ENCODE measurements at places on chromosomes 3 and 15. TPM values are rescaled to one million over a fixed set of nuclear protein-coding genes. Genes with fewer than 3 reads are reported as not detected.

DNA sequence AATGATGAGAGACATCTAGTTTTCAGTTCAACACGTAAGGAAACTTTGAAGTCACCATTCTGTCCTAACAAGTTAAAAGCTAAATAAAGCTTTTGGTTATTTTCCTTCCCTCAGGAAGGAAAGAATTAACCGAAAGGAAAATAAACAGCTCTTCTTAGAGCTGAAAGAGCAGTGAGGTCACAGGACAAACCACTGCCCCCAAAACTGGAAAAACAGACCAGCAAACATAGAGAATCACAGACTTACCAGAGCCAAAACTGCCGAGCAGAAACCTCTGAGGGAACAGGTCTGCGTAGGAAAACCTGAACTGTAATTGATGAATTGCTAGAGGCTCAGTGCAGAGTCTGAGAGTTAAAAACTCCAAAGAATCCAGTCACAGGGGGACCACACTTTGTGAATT is 14.7 kb downstream of the USP50 start:
- DNase-seq: no peak

GRCh38 chr3:156174229-156174847 is 54.0 kb downstream of the KCNAB1 start:
- DNase-seq: no peak

DPPA2 gene
- total RNA-seq: not detected

DNA sequence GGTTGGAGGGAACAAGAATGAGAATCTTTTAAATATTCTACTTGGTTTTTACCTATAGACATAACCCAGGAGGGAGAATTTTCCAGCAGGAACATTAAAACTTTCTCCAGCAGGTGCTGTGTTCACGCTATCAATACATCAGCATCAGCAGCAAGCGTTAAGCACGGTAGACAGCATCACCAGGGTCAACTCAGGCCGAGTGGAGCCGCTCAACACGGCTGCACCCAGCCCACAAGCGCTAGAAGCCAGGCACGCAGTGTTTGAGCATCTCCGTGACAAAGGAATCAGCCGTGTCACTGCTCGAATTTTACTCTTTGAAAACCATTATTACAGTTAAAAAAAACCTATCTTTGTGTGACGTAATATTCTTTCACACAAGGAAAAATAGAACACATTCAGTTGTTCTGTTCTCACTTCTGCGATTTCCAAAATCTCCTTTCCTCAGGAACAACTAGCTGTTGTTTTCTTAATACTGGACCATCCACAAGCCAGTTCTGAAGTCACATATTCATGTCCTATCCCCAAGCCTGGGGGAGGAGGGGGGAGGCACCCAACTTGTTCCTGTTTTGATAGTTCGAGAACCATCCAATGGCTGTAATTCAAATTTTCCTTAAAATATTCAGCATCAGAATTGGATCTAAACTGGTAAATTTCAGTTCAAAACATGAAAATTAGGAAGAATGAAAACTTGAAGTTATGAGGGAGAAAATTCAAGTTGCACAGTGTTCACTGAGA is 77.9 kb downstream of the ADAMTS17 start:
- no peak for DNase-seq

SATB1 gene
- 38.2 TPM for total RNA-seq

DNA sequence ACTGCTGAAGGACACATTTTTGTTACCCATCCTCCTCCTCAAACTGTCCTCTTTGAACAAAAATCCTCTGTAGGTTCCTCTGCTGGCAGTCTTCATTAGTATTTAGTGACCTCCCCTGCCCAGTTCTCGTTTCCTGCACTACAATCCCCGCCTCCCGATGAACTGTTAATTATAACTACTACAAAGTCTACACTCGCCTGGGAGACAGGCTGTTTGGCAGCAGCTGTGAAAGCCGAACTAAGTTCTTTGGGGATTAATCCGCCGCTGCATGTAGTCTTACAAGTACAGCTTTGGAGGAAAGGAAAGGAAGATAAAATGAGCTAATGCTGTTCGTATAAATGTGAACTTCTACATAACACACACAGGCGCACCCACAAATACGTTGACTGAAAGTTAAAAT is 160.0 kb upstream of the WNT5A start:
- no peak for DNase-seq

DNA sequence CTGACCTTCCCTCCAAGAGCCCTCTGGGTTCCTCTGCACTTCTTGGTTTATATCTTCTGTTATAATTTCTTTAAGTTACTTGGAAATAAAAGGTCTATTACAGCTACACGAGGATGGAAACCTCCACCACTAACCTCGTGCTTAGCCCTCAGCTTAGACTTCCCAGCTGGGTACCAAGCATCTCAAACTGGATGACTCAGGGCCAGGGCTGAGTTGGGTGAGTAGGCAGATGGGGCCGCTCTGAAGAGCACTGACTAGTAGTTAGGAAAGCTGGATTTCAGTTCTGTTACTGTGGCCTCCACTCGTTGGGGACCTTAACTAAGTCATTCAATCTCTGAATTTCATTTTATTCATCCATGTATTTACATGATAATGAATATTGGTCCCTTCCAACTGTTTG is 1036.6 kb downstream of the IGSF11 start:
- DNase-seq: no peak

GRCh38 chr3:4514916-4515315 is 21.8 kb downstream of the ITPR1 start:
- no peak for DNase-seq

GRCh38 chr3:168859574-168859973 is 763.9 kb upstream of the GOLIM4 start:
- no peak for DNase-seq

DNA sequence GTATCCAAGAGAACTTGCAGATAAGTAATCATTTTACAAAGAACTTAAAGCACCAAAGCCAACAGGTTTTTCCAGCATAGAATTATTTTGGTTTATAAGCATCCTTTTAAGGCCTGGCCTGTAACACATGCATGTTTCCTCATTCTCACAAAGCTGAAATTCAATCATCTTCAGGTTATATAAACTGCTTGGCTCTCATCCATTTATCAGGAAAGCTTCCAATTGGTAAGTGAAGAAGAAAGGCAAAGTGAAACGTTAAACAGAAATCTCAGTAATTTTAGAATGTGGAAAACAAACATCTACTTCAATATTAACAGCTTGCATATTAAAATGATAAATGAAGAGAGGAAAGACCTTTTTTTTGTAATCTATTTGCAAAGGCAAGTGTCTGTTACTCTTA is 1.6 kb downstream of the SERP1 start:
- no peak for DNase-seq

DNA sequence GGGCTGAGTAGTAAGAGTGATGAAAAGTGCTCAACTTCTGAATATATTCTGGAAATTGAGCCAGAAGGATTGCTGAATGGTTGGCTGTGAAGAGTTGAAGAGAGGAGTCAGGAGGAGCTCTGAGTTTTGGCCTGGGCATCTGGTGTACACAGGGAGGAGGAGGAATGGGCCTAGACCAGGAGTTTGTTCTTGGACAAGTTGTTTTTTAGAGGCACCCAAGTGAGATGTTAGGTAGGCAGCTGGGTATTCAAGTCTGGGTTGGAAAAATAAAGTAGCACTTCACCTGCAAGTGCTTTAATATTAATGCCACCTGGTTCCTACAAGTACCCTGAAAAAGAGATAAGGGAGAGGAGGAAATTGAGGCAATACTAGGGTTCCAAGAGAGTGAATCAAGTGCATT is 14.7 kb downstream of the BSN start:
- DNase-seq: no peak

- no peak for DNase-seq
Measured at GRCh38 chr15:61196711-61197586, 32.2 kb downstream of the RORA start.

DNA sequence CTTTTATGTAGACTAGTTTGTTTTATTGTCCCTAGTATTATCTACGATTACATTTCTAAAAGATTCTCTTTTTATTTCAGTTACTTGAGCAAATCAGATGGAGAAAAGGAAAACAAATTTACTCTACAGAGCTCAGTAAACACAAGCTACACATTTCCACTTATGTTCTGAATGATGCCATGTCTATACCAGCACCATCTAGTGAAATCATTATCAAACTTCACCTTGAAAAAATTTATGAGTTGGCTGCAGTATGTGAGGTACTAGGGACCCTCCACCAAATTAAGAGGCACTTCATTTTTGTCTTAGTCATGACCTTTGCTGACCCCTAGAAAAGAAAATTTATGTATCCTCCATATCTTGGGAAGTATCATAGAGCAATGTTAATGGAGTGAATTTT is 827.4 kb downstream of the SI start:
- DNase-seq: no peak

- DNase-seq: no peak
Measured at GRCh38 chr15:79689030-79689429, 207.8 kb downstream of the MTHFS start.

GRCh38 chr3:57604971-57605370 is 7.8 kb upstream of the ARF4 start:
- no peak for DNase-seq

GRCh38 chr3:186210852-186211500 is 102.1 kb upstream of the ETV5 start:
- no peak for DNase-seq

GRCh38 chr3:159169828-159170227 is 368.0 kb downstream of the MFSD1 start:
- DNase-seq: no peak

- no peak for DNase-seq
Measured at GRCh38 chr3:178562947-178563232, 26.7 kb downstream of the KCNMB2 start.

- DNase-seq: peak; percentile 66
Measured at GRCh38 chr3:4821975-4822374, 157.3 kb upstream of the BHLHE40 start.

- DNase-seq: no peak
Measured at GRCh38 chr3:153903430-153903829, 217.8 kb upstream of the ARHGEF26 start.

AMIGO3 gene
- total RNA-seq: not detected

A4GNT gene
- total RNA-seq: not detected

- DNase-seq: no peak
Measured at GRCh38 chr3:177401375-177401774, 204.1 kb upstream of the TBL1XR1 start.

GRCh38 chr15:25693321-25694238 is 169.5 kb downstream of the ATP10A start:
- no peak for DNase-seq

CILP gene
- 58.5 TPM for total RNA-seq

DNA sequence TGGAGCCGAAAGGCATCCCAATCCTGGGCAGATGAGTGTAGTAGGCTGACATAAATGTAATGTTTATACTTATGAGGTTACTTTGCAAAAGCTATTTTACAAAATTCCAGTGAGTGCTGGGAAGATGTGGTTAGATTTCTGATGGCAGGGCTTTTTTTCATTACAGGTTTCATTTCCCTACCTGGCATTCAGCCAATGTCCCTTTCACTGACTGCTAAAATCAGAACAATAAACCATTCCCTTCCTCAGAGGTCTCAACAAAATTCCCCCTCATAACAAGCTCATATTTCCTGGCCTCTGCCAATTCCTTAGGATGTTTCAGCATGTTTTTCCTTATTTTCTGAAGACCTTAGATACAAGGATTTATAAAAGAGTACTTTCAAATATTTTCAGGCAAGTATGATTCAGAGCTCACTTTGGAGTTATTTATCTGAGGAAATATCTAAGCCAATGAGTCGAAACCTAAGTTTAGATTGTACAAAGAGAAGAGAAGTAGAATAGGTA is 40.9 kb upstream of the CCDC80 start:
- DNase-seq: no peak

DNA sequence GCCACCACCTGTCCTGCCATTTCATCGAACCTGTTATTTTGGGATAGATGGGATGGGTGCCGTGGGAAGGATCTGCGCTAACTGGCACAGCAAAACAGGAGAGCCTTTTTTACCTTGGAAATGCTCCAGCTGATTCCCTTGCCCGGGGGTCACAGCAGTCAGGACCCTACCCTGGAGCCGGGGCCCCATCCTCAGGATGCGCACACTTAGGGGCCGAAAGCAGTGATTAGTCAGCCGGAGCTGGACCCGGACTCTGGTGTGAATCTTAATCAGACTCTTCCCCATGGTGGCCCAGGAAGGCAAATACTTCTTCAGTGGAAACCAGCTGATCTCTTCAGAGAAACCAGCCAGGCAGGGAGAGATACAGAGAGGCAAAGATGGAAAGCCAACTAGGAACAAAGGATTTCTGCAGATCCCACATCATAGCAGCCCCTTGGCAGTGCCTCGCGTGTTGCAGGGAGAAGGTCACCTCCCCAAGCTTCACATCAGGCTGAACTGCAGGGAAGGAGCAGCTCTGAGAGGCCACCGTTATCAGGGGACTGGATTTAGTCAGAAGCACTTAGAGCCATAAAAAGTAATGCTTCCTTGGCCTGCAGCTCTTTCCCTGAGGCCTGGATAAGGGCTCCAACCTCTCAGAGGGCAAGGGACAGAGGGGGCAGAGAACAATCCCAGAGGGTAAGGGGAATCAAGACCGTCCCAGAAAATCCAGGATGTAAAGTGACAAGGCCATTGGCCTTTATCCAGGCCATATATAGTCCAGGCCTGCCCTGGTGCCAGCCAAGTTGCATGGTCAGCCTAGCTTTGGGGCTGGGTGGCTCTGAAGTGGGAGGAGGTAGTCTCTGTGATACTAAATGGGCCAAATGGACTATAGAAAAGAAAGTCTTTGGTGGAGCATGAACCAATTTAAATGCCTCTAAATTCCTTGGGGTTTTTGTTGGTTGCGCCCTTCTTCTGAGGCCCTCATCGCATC is 52.9 kb downstream of the WDR76 start:
- no peak for DNase-seq

DNA sequence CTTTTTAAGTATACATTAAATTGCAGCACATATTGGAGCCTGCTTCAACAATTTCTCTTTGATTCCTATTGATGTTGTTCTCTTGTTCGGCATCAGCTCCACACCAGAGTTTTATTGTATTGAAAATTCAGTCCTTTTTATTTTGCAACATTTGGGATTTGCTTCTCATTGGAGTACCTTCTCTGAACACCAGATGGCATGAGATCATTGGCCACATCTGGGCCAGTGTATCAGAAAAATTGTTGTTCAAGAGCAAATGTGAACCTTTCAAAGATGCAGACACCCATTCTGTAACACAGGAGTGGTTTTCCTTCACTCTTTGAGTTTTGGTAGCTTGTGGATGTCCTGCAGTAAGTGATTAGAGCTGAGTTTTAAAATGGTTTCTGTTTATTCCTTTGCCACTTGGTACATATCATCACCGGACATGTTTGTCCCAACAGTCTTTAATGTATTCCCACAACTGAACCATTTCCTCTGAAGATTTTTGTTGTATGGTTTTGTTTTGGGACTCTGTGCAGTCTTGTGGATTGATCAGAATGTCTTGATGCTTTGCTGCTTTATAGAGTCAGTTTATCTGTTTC is 96.1 kb downstream of the MCTP2 start:
- no peak for DNase-seq

GRCh38 chr15:94441760-94442159 is 210.4 kb downstream of the MCTP2 start:
- DNase-seq: no peak

Data from heart left ventricle (tissue), 16 donors.